ENCODE measurements at places on chromosomes 3 and 15.

DNA sequence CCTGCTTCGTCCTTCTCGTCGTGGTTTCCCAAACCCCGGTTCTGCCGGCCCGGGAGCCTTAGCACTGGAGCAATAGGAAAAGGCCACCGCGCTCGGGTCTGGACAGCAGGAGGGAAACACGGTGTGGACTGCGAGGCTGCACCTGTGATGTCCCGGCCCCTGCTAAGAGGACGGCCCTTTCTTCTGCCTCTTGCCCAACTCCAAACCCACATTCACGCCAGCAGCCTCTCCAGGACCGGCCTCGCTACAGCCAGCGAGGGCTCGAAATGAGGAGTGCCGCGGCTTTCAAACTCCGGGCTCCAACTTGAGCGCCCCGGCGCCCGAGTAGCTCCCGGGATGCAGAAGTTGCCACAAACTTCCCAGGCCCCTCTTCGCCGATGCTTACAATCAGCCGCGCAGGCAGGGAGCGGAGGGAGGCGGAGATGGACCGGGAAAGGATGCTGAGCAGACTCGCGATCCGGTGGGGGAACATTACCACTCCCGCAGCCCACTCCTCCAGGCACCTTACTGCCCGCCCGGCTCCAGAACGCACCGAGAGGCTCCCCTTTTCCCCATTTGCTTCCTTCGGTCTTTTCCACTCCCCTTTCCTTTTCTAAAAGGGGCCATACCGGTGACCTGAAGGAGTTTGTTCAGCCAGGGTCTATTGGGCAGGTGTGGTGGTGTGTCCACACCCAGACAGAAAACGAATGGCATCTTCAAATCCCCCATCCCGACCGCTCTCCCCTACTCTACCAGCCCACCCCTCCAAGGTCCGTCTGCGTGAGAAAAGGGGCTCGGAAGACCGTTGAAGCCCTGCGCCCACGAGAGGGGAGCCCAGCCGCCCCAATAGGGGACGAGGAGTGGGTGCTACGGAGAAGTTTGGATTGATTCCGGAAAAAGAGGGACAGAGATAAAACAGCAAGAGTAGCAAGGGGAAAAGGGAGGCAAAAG lies 18.8 kb upstream of the SATB1 start:
- DNase-seq: no peak

DNA sequence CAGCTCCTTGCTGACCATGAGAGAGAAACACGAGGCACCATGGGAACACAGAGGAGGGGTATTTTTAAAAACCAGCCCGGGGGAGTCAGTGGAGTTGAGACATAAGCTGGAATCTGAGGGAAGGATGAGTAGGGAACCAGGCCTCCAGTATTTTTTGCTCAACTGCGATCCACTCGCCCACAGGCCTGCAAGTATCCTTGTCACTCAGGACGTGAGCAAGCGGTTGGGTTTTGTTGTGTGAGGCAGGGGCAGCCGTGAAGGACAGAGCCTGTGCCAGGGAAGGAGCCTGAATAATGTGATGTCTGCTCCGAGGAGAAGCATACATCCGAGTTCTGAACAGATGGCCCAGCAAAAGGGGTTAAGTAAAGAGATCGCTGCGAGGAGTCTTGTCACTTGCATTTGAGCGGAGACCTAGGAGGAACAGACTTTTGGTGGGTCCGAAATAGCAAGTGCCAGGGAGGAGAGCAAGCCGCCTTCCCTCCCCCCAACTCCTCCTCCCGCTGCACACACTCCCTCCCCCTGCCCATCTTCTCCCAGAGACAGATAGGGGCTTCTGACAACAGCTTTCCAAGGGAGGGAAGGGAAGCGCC lies 20.4 kb upstream of the NTRK3 start:
- no peak for DNase-seq

DNA sequence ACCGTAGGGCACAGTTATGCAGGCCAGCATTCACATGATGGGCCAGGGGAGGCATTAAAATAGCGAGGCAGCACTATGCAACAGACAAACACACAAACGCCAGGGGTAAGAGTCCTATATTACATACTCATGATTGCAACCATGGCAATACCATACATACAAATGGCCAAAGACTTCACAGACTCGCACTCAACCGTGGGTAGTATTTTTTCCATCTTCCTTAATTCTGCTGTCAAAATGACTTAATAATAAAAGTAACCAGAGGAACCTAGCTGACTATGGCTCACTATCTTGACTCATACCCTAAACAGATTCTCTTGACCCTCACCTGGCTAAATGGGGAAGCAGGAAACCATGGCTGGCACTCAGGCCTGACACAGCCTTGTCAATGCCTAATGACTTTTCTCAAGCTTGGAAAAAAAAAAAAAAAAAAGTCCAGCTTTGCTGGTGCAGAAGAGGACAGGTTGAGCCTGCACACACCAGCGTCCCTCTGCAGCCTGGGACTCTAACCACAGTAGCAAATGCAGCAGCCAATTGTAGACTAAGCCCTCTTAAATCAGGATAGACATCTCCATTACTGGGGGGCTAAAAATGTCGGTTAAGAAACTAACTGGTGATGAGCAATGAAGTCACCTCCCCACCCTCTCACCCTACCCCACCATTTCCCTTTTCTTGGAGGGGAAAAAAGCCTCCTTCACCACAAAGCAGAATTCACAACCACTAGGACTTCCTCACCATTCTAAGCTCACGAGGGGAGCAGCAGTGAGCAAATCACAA lies 23.1 kb downstream of the CCDC12 start:
- DNase-seq: no peak

DNA sequence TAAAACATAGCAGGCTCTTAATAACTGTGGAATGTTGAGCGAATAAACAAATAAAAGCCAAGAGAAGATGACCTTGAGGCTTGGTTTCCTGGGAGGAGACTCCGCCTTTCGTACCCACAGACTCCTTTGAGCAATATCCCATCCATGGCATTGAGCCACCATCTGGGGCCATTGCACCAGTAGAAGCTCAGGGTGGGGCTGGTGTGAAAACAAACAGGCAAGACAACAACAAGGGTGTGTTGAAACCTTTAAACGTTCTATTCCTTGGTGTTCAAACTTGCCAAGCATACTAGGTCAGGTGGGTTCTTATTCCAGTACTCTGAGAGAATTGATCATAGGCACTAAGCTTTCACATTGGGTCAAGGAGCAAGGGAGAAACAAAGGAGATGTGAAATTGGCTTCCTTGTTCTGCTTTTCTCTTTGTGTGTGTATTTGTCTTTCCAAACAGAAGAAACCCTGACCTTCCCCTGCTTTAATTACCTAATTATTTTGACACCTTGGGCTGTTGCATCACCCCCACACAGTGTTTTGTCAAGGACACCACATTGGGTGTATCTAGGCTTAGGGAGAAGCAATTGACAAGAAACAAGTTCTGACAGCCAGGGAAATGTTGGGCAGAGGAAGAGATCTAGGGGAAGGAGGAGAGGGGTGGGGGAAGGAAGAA lies 105.1 kb upstream of the BCL6 start:
- DNase-seq: no peak

DNA sequence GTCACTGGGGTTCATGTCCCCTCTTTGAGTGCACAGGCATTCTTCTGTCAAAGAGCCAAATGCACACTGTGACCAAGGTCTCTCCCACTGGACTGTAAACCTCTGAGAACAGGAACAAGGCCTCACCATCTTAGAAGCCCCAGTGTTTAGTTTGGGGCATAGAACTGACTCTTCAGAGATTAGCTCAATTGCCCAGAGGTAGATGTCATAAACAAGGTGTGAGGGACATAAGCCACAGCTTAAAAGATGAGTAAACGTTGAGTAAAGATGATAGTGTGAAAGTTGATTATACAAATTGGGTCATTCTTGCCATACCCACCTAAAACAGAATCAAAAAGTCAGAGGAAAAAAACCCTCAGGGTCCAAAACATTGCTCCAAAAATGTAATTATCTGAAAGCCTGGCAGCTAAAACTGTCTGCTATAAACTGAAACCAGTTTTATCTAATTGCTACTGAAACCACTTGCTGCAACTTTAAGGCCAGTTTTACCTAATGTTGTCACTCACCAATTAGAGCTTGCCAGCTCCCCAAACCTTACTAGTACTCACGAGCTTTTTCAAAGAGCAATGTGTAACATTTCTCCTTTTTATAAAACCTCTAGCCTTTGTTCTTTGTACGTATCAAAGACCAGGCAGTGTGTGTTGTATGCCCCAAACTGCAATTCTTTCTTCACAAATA lies 415.2 kb downstream of the RAP2B start:
- no peak for DNase-seq

DNA sequence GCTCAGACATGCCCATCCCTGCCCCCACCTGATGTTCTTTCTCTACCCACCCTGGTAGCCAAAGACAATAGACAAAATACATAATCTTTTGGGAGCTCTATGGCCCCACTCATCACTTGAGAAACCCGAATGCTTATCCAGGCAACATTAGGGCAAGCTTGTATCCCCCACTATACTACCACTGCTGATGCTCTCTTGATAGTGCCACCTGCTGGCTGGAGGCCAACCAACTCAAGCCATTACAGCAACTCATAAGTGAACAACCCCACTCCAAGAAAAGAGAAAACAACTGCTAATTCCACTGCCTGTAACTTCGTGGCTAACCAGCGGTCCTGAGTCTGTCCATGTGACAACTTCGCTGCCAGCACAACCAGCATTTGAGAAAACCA lies 342.5 kb upstream of the TGFBR2 start:
- DNase-seq: no peak

GRCh38 chr15:64426845-64427465 lies 33.4 kb upstream of the ZNF609 start:
- no peak for DNase-seq

GRCh38 chr15:38714309-38715072 lies 149.9 kb upstream of the RASGRP1 start:
- no peak for DNase-seq

GRCh38 chr3:194640829-194641228 lies 7.6 kb upstream of the TMEM44 start:
- DNase-seq: no peak

- DNase-seq: no peak
These were observed 34.8 kb upstream of the WNT5A start for GRCh38 chr3:55521738-55522421.

DNA sequence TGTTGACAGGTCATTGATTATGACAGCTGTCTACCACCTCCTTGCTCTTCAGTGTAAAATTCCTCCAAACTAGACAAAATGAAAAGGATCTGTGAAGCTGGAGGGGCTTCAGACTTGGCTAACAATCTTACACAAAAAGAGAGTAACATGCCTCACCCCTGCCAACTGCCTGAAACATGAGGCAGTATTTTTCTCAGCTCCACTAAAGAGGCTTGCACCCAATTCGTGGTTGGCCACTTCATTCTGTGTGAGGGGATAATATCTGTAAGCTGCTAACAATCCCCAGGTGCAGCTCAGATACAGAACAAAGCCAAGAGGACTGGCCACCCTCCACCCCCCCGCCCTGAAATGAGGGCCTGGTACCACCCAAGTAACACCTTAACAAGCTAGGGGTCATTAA lies 2.8 kb downstream of the MB21D2 start:
- DNase-seq: no peak

- no peak for DNase-seq
These were observed 45.5 kb downstream of the SYN2 start for GRCh38 chr3:12049675-12050074.

- no peak for DNase-seq
These were observed 208.0 kb downstream of the NR2F2 start for GRCh38 chr15:96538491-96538890.

GRCh38 chr3:83248454-83248853 lies 1487.0 kb upstream of the GBE1 start:
- DNase-seq: no peak

DNA sequence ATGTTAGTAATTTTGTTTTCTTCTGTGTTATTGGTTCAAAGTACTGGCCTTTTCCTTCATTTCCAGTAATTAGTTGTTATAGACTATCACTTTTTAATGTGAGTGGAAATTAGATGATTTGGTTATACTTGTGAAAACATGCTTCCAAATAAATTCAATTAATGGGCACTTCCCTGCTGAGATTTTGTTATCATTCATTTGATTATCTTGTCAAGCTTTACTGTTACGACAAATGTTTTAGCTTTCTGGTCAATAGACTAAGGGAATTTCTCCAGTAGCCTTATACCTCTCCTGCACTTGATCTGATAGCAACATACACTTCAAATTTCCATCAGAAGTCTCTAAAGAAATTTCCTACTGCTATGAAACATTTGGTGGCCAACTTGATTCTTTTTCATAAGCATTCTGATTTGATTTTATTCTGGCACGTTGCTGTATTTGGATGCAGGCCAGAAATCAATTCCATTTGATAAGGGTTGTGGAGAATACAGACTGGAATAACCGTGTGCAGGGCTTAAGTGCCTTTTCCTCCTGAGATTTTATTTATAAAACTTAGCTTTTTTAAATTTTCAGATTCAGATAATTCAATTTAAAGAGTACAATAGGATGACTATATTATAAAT lies 573.8 kb upstream of the NAALADL2 start:
- DNase-seq: no peak

GRCh38 chr15:89034305-89034704 lies 54.0 kb upstream of the ABHD2 start:
- no peak for DNase-seq

DNA sequence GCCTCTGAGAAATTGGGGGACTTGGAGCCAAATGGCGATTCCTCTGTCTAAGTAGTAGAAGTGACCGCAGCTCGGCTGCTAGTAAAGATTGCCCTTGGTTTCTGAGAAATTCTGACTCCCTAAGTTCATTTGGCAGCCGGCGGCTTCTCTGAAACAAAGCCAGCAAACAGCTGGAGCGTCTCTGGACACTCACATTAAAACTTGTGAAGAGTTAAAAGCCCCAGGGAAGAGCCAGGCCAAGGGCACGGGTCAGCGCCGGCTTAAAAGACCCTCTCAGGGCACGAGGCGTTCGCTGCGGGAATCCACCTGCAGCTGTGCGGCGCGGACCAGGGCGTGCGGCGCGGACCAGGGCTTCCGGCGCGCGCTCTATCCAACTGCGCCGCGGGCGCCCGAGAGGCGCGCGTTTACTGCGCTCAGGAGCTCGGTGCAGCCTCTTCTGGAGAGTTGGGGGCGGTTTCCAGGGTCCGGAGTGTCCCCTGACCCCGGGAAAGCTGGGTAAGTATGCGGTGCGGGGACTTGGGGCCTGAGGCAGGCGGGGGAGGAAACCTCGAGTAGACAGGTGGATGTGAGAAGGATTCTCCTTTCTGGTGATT lies at the start of gene COL6A5:
COL6A5 (plus strand) TSS at position 186 of the 593 bp plus-strand sequence. CDS start 27,967 bp downstream, outside the sequence.
- DNase-seq: no peak

- DNase-seq: no peak
These were observed 32.8 kb downstream of the FRMD4B start for GRCh38 chr3:69353088-69353478.

DNA sequence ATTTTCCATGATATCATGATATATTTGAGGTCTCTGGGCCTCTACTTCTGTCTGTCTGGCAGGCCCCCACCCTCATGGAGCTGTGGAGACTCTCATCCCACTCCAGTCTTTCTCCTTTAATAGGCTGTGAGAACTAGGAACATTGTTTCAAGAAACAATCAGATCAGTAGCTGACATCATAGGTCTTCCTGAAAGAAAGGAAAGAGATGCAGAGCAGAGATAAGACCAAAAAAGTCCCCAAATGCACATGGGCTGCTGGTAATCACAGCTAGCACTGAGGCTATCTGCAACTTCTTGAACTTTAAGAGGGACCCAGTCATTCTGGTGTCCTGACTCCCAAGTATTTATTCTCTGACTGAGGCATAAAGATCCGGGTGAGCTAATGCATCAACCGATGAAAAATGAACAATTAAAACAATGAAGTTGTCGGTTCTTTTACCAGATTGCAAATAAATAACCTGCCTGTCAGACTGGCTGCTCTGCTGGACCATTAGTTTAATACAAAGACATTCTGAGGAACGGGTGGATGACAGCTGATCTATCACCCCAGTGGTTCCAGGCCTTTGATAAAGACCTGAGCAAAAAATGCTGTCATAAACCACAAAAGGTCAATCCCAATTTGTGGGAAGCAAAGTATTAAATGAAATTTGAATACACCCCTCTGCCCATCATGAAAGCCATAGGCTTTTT lies 780.8 kb upstream of the GOLIM4 start:
- no peak for DNase-seq

GRCh38 chr3:197003461-197004385 lies 25.9 kb downstream of the MELTF start:
- DNase-seq: no peak
